ENCODE measurements at places on chromosomes 3 and 15. TPM values are rescaled to one million over a fixed set of nuclear protein-coding genes. Genes with fewer than 3 reads are reported as not detected.

DNA sequence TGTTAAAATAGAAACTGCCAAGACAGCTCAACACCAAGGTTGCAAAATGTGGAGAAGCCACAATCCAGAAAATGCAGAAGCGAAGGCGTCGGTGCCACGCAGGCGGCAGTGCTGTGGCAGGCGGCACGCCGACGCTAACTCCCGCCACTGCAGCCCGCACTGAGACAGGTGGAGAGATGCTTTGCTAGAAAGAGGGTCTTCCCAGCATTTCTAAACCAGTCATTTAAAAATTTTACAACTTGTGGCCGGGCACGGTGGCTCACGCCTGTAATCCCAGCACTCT lies 23.2 kb downstream of the CYFIP1 start:
- no peak for DNase-seq

DNA sequence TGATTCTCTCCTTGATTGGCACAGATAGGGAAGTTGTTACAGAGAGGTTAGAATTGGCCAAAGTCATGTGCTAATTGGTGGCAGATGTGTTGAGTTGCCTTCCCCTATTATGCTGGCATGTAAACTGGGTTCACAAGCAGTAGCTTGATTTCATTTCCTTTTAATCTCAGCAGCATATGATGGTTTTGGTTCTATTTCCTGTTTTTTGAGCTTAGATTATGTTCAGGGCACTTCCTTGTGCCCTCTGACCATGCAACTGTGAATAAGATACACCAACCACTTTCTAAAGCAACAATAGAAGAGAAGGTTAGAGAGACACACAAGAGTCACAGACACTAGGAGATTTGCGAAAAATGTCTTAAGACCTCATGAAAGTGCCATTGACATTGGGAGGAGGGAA lies 16.5 kb downstream of the HPS3 start:
- DNase-seq, result no peak

GRCh38 chr3:129938140-129938930 lies 36.2 kb upstream of the TRH start:
- no peak for DNase-seq

DNA sequence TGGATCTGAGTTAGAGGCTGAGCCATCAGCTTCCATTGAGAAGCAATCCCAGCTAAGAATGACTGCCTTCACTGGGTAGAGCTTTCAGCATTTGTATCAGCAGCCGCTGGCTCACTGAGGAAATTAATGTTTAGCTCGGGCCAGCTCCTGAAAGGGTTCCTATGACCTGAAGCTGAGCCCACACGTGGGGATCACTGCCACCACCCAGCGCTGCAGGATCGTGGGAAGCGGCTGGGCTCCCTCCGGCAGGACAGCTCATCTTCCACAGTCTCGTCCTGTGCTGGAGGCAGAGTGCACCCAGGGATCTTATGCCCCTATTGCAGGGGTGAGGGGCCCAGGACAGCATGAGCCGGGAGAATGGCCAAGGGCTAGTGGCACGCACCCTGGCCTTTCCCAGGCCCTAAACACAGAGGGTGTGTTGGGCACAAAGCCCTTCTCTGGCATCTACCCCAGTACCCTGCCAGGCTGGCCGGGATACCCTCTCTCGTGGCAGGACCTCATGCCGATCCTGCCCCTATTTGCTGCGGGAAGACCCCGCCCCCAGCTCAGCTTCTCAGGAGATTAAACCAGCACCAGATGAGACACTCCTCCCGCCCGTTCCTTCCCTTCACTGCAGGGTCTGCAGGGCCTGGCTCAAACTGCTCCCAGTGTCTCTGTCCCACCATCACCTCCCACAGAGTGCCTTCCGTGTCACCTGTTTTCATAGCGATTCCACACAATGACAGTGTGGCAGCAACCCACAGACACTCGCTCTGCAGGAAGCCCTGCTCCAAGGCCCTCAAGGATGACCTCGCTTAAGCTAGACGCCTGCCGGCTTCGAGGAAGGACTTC lies 28.5 kb downstream of the KLHL25 start:
- DNase-seq, result no peak

DNA sequence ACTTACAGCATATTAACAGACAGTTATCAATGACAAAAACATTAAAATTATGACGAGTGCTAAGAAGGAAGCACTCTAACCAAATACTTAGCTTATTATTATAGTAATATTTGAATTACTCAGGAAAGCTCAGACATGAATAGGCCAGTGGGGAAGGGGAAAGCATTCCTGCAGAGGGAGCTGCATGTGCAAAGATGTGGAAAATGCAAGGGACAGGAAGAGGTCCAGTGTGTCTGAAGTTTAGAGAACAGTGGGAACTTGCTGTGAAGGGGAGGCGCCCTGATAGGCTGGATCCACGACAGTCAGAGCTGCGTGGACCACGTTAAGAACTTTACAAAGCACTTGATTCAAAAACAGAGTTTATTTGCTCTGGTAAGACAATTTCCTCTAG lies 1.2 kb upstream of the SPICE1 start:
- DNase-seq, result no peak

DNA sequence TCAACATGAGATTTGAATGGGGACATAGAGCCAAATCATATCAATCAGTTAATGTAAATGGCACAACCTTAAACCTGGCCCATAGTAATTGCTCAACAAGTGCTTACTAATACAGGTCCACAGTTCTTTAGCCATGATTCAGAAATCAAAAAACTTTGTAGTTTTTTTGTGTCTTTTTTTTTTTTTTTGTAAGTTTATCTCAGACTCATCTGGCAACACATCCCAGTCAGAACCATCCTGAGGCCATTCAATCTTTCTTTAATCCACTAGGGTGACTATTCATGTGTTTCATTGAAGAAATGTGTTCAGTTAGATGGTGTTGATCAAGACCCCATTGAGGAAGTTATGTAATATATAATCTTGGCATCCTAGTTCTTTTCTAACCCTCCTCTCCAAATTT lies 65.4 kb downstream of the ABI3BP start:
- DNase-seq, result peak; percentile 59

CNTN3 gene
- total RNA-seq, result 0.74 TPM

DNA sequence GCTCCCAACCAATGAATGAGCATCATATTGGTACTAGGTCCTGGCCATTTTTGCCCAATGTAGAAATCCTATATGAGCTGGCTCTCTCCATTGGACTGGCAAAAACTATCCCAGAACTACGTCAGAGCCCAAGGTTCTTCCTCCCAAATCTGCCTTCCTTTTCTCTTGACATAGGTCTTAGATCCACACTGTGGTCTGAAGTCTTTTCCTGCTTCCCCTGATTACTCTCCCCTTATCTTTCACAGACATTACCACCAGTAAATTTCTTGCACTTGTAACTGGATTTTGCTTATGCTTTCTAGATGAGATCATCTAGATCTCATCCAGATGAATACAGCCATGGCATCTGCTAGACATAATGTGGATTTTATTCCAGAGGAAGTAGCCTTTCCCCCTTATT lies 141.2 kb upstream of the GADL1 start:
- peak; percentile 40 for DNase-seq

DNA sequence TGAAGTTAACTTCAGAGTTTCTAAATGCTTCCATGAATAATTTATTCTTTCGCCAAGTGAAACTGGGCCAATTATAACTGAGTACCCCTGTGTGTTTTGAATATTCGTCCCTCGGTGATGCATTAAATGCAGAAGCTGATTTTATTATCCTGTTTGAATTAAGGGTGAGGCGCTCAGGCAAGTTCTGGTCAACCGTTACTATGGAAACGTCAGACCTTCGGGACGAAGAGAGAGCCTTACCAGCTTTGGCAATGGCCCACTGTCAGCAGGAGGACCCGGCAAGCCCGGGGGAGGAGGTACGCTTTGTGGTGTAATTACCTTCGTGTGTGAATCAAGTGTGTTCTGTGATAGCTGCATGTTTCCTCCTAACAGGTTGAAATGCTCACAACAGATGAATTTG lies 239.8 kb downstream of the ITPR1 start:
- DNase-seq, result no peak

DNA sequence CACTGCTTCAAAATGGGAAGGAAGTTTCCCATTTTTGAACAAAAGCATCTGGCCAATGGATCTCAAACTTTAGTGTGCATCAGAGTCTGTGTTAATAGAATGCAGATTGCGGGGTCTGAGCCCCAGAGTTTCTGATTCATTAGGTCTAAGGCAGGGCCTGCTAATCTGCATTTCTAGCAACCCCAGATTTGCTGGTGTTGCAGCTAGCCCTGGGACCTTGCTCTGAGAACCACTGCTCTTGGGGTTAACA lies 30.7 kb upstream of the USP3 start:
- DNase-seq, result no peak

LRRIQ4 gene
- total RNA-seq, result 0.09 TPM

DNA sequence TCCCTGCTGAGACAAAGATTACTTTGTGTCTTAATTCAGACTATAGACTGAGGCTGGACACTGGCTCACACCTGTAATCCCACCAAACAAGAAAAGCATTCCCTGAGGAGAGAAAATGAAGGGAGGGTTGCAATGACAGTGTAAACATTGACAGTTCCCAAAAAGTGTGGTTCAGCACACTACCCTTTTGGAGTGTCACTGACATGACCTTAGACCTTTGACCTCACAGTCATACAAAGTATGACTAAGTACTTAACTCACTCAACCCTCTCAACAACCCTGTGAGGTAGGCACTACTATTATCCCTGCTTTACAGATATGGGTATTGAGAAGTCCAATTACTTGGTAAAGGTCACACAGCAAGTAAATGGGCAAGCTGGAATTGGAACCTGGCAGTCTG lies 341.7 kb downstream of the LRRC3B start:
- DNase-seq, result no peak

GRCh38 chr3:39108200-39108710 lies 775 bp downstream of the TTC21A start:
- no peak for DNase-seq

- DNase-seq, result no peak
Observed at GRCh38 chr3:178562143-178562946, 26.1 kb downstream of the KCNMB2 start.

- DNase-seq, result no peak
Observed at GRCh38 chr3:184784731-184785500, 27.1 kb upstream of the VPS8 start.

- no peak for DNase-seq
Observed at GRCh38 chr15:47720555-47720954, 3.2 kb downstream of the SEMA6D start.

DNA sequence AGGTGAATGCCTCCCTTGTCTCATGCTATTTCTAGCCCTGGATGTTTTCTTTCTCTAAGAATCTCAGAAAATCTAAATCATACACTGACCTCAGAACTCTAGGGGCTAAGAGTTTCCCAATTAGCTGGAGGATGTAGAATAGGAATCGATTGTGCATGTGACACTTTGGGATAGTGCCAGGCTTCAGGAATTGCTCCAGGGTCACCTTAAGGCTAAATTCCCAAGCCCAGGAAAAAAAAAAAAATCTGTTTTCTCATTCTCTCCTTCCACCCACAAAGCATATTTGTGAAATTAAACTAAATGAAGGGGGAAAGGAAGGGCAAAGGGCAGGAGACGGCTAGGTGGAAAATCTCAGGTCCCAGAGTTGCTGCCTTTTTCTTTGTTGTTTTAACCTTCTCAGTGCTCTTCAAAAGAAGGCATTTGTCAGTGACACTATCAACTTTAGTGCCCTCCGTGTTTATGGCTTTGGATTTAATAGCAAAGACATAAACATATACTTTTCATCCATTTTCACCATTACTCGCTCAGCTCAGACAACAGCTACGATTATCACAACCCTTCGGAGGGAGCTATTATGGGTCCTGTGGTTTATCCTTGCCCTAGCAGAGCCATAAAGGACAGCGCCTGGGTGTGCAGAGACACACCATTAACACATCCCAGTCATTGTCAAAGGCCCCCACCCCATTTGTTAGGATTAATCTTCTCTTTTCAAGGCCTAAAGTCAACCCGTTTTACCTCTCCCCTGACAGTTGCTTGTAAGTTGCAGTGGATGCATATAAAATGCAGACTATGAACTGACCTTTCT lies 271.7 kb downstream of the PDZRN3 start:
- no peak for DNase-seq

DNA sequence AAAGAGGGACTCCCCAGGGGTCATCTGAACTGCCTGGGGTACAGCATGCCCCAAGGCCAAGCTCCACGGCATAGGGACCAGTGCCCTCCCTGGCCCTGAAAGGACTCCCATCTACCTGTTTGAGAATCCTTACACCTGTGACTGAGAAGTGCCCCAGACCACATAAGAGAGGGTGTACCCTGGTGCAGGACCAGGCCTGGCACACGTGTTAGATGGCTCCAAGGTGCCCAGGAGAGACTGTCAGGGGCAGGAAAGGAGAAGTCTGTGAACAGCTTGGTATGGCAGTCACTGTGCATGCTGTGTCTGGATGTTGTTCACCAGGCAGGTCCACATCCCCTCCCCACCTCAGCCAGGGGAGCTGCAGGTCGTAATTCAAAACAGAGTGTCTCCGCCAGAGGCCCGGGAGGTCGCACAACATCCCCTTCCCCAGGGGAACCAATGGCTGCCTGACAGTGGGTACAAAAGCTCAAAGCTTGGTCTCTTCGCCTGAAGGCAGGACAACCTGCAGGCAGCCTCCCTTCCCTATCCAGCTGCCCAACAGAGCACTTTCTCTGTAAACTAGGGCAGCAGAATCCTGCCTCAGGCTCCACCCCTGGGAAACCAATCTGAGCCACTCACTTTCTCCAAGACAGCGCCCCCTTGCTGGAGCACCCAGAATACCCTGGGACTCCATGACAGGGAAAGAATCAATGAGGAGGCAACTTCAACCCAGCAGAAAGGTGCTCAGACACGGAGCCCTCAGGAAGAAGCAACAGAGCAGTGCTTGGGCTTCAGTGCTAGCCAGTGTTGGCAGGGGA lies 3.9 kb downstream of the NUP210 start:
- DNase-seq, result no peak

DNA sequence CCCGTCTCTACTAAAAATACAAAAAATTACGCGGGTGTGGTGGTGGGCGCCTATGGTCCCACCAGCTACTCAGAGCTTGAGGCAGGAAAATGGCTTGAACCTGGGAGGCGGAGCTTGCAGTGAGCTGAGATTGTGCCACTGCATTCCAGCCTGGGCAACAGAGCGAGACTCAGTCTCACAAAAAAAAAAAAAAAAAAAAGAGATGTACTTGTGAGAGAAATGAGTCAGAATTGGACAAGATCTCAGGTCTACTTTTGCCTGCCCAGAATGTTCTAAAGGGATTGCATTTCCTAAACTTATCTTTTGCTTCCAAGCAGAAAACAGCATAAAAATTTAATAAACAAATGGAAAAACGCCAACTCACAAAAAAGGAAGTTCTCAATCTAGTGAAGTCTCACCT lies 167.5 kb downstream of the NR2F2 start:
- no peak for DNase-seq

- DNase-seq, result no peak
Observed at GRCh38 chr3:189419038-189419437, 212.2 kb upstream of the TP63 start.

DNA sequence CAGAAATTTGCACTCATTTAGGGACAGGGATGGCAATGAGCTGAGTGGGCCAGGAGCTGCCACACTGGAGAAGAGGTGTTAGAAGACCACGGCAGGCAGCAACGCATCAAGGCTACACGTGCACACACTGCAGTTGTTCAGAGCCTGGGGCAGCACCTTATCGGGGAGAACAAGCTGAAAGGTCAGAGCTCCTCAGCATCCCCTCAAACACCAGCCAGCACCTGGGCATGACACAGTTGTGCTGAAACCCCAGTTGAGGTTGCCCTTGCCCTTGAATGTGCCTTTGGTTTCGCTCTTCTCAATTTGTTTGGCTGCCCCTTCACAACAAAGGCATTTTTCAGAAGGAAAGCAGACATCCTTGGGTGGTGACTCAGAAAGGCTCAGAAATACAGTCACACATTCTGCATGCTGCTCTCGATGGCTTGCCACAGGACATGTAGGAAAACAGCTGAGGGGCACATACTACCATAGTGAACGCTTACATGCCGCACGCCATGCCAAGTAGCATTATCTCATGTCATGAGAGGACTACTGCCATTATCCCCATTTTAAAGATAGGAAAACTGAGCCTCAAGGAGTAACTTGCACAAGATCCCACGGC lies 57.6 kb downstream of the ST8SIA2 start:
- no peak for DNase-seq

SLC2A2 gene
- total RNA-seq, result not detected

Data from fibroblast of the aortic adventitia (primary cell).